Stimulated activated memory B cell treated with anti-CD40 and anti-IgM and Interleukin-4, amounts not matched to agents 10 μg/mL and 1 μg/mL and 100 μg/mL, for 72 hours (primary cell): ENCODE measurements at places on chromosomes 5 and 9.

DNA sequence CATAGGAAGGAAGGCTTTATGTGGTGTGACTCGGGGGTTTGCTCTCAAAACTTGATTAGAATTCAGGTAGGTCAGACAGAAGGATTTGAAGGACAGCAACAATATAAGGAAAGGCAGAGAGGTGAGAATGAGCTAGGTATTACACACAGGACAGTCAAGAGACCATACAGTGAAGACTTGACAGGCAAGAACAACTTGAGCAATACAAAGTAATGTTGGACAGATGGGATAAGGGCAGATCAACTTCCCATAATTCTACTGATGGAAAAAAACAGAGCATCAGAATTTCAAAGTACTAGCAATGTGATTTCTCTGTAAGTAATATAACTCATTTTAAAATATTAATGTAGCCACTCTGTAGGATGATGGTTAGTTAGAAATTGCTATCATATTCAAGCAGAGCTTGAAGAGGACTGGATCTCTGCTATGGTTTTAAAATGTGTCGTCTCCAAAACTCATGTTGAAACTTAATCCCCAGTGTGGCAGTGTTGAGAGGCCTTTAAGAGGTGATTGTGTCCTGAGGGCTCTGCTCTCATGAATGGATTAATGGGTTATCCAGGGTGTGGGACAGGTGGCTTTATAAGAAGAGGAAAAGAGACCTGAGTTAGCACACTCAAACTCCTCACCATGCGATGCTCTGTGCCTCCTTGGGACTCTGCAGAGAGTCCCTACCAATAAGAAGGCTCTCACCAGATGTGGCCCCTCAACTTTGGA, 22.4 kb upstream of the HOMER1 start:
- ATAC-seq, result no peak

- no peak for ATAC-seq
These were observed 325.3 kb downstream of the TLE1 start for GRCh38 chr9:81363916-81364480.

- no peak for ATAC-seq
These were observed 21.7 kb downstream of the MED10 start for GRCh38 chr5:6356578-6357164.

GRCh38 chr5:12652201-12652600, 748.0 kb upstream of the CTNND2 start:
- no peak for ATAC-seq

DNA sequence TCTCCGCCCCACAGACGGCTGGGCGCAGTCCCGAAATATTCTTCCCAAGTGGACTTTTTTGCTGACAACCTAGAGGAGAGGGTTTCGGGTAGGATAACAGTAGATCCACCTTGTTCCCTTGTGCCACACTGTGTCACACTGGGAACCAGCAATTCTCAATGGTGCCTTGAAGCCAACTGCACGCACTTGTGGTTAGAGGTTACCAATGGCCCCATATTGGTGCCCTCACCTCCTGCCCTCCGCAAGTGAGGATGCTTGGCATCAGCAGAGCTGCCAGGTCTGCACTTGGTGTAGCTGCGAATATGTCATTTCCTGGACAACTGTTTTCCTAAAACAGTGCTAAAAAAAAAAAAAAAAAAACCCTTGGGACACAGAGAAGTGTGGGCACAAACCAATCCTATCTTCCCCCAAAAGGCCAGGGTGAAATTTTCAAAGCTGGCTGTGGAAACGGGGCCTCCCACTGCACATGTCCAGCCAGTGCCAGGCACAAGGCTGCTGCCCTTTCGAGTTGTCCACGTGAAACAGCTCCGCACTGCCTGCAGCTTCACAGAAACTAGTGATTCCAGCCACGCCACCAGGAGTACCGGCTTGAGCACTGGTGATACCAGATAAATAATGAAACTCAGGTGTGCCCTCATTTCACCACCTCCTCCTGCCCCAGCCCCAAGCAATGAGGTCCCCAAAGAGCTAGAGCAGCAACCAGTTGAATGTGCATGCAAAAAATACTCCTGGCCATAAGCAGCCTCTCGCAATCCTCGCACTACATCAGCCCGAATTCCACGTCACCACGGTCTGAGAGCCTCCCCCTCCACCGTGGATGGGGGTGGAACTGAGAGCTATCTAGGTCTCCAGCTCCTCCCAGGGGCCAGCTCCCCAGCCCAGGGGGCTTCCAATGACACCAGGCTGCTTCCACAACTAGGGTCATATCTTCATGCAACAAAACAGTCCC, 51.2 kb downstream of the USP20 start:
- ATAC-seq, result no peak

DNA sequence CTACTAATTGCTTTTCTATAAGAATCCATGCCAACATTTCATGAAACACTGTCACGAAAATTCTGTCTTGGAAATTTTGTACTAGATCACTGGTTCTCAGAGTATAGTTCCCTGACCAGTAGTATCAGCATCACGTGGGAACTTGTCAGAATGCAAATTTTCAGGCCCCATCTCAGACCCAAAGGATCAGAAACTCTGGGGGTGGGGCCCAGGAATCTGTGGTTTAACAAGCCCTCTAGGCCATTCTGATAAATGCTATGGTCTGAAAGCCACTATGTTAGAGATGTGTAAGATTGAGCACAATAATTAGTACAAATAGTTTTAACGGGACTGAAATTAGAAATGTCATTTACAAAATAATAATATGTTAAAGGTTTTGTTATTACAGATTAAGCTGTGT, 615.7 kb upstream of the ARRDC3 start:
- ATAC-seq, result no peak

DNA sequence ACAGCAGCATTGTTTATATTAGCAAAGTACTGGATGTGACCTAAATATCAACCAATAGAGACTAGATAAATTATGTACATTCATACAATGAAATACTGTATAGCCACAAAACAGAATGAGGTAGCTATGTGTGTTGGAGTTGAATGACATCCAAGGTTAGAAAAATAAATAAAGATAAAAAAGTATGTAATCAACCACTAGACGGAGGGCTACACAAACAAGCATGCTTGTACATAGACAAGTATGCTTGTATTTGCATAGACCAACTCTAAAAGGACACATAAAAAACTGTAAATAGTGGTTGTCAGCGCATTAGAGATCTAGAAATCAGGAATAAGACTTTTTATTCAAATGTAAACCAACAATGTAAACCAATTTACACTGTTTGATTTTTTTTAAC, 3.0 kb downstream of the FEM1C start:
- ATAC-seq, result no peak
